Stimulated activated CD4-positive, alpha-beta T cell treated with anti-CD3 and anti-CD28 coated beads, Interleukin-12 subunit alpha, Interleukin-12 subunit beta, amount 100 ng/mL, for 24 hours (primary cell): ENCODE measurements at places on chromosomes 3 and 15.

DNA sequence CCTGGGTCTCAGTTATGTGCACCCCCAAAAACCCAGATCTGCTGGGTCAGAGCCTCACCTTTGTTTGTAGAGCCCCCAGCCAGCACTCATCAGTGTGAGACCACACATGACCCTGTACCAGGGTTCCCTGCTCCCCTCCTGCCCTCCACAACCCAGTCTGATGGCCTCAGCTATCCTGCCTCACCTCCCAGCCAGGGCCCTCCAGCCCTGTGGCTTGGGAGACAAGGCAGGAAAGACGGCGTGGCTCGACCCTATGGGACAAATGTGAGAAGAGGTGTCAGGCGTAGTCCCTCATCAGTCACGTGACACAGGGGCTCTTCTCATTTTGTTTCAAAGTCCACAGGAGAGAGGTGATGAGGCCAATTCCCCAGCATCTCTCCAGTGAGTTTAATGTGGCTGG, 28.3 kb upstream of the PRR23E start:
- DNase-seq: no peak

GRCh38 chr15:100284701-100285100, 57.1 kb downstream of the ADAMTS17 start:
- DNase-seq: no peak

- DNase-seq: no peak
Measured at GRCh38 chr3:71536376-71536965, 47.1 kb downstream of the FOXP1 start.

DNA sequence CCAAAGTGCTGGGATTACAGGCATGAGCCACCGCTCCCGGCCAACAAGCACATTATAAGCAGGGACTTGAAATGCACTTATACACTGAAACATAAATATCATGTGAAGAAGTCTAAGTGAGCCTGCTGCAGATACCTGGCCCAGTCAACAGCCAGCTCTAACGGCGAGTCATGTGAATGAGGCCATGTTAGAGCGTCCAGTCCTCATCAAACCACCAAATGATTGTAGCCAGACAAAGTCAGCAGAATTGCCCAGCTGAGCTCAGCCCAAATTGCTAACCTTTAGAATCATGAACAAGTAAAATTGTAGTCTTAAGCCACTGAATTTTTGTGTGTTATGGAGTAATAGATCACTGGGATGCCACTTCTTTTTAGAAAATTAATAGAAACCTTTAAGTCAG, 37.8 kb upstream of the UACA start:
- no peak for DNase-seq

- DNase-seq: no peak
Measured at GRCh38 chr15:96122077-96123027, 208.1 kb upstream of the NR2F2 start.
